Activated CD8-positive, alpha-beta memory T cell treated with anti-CD3 and anti-CD28 coated beads for 1 hour (primary cell): ENCODE measurements at places on chromosomes 12 and 14.
A peak's percentile ranks its signal among the peaks of the same experiment; 100 is the strongest.

DNA sequence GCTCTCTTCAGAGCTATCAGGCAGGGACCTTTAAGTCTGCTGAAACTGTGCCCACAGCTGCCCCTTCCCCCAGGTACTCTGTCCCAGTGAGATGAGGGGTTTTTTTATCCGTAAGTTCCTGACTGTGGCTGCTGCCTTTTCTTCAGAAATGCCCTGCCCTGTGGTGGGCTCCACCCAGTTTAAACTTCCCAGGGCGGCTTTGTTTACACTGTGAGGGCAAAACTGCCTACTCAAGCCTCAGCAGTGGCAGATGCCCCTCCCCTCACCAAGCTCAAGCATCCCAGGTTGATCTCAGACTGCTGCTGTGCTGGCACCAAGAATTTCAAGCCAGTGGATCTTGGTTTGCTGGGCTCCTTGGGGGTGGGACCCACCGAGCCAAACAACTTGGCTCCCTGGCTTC lies 46.9 kb upstream of the SLC16A7 start:
- DNase-seq: no peak

DNA sequence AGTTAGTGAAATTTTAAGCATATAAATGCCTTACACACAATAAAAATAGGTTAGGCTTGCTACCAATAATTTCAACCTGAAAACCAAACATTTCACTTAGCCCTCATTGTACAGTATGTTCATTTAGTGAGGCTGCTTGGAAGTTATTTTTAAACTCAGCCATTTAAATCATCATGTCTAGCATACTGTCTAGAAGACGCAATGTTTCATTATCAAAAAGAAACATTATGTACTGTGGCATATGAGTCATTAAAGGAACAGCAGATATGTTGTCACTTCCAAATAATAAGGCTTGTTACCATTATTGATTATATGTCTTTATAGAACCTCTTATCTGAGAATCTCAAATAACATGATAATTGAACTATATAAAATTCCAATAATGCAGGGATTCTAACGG lies 304.7 kb downstream of the RMST start:
- DNase-seq: no peak

DNA sequence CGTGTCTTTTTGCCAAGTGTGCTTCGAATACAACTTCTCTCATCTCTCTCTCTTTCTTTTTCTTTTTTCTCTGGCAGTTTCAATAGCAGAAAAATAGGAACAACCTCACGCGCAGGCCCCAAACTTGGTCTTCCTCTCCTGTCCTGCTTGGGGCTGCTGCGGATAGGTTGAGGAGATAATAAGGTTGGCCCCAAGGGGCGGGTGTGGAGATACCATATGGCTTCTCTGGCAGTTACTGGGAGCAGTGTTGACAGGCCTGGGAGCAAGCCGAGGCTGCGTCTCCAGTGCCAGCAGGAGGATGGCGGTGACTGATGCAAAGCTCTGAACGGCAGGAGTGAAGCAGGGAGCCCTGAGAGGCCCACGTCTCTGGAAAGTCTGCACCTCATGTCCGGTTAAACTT lies 89.5 kb upstream of the MANSC4 start:
- DNase-seq: no peak

GRCh38 chr14:53011053-53011462 lies 60.2 kb upstream of the FERMT2 start:
- DNase-seq: no peak

DNA sequence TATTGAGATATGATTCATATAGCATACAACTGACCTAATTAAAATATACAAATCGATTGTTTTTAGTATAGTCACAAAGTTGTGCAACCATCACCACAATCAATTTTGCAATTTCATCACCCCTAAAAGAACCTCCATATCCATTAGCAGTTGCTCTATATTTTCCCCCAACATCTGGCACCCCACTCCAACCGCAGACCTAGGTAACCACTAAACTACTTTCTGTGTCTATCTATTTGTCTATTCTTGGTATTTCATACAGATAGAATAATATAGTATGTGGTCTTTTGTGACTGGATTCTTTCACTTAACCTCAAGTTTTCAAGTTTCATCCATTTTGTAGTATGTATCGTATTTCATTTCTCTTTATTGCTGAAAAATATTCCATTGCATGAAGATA lies 126.0 kb upstream of the CRY1 start:
- DNase-seq: no peak

- DNase-seq: no peak
These were observed 127.3 kb downstream of the SLC5A8 start for GRCh38 chr12:101082706-101083105.

DNA sequence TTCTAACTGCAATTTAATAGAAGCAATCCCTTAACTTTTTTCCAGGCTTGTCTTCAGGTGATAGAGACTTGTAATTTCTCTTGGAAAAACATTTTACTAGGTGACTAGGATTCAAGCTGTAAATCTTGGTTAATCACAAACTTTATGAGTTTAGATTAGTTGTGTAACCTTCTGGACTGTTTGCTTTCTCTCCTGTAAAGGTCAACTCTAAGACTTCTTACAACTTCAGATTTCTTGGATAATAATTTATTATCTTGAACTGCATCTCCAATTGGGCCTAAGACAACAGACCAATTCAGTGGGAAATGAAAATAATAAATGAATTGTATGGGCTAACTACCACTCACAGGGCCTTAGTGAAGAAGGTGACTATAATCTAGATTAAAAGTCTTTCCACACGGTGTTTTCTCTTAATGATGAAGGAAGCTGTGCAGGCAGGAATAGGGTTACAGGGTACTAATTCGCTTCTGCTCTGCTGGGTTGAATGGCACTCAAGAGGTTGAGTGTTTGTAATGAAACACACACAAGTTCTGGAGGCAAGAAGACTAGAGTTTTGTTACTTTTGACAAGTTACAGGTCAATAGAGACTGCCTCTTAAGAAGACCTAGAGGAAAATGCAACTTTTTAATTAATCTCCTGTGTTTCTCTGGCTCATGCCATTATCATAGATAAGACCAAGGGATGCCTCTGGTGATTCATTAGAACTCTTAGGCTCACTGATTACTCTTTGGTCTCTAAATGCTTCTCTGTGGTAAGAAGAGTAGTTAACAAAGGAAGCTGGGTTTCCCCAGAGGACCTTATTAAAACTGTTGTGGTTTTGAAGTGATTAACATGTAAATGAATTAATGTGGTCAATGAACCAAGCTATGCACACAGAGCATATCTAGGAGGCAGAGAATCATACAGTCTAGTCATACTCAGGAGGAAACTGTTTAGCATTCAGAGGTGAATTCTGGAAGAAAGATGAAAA lies 30.0 kb upstream of the OR4E1 start:
- DNase-seq: no peak

- DNase-seq: peak; percentile 56
These were observed 8.8 kb upstream of the SP7 start for GRCh38 chr12:53344824-53345485.

DNA sequence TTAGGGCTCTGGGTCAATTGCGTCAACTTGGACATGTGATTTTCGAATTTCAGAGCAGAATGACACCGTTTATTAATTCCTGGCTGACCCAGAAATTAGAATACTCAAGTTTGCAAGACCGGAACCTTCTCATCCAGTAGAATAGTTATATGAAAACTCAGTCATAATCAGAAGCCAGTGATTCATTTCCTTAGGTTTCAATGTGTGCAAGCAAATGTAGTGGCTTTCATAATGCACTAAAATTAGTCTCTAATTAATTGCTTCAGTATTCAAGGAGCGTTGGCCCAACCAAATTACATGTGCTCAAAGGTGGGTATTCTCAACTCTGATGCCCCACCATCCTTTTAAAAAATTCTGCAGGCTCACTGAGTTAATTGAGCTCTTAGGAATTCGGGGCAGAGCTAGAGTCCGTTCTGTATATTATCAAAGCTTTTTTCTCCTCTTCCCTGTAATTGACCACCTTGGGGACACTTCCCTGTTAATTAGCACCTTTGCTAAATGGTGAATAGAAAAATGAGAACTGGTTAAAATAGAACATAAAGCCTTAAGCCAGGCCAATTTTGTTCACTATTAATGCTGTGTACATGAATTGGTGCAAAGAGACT lies 55.4 kb downstream of the DAO start:
- DNase-seq: no peak

DNA sequence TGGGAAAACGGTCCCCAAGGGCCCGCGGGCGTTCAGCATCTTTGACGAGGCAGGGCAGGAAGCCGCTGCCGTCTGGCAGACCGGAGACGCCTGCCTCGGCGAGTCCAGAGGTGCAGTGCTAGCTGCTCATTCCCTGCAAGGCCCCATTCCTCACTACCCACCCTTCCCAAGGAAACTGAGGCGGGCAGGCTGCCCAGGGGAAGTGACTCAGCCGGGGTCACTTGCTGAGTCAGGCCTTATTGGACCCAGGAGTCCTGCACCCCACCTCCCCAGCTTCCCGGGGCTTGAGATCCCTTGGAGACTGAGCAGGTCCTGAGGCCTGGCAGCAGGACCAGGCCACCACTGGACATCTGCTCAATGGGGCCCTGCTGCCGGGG lies 3.7 kb downstream of the SH2B3 start:
- DNase-seq: no peak
